ENCODE measurements at places on chromosomes 6 and 20.

- no peak for DNase-seq
These were observed 15.8 kb upstream of the FOXC1 start for GRCh38 chr6:1593958-1594314.

- no peak for DNase-seq
These were observed 5.9 kb downstream of the ESF1 start for GRCh38 chr20:13778827-13779226.

GRCh38 chr6:115612796-115613479 lies 447.8 kb downstream of the FRK start:
- no peak for DNase-seq

- DNase-seq = no peak
These were observed 116.3 kb upstream of the CHD6 start for GRCh38 chr20:41734506-41734945.

DNA sequence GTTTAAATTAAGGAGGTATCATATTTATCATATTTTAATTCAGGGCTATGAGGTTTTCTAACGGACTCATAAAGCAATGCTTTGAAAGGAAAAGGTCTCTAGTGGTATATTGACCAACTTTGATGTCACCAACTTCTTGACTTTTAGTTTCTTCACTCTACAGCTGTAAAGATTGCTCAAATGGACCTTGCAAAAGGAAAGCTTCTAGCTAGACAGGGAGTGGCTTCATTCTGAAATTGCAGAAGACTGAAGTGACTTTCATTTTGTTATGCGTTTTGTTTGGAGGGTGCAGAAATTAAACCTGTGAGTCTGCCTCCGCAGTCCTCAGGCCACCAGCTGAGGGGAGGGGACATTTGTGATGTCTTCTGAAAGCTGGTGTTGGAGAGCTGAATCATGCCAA lies 95.7 kb downstream of the SLC24A3 start:
- DNase-seq = no peak

DNA sequence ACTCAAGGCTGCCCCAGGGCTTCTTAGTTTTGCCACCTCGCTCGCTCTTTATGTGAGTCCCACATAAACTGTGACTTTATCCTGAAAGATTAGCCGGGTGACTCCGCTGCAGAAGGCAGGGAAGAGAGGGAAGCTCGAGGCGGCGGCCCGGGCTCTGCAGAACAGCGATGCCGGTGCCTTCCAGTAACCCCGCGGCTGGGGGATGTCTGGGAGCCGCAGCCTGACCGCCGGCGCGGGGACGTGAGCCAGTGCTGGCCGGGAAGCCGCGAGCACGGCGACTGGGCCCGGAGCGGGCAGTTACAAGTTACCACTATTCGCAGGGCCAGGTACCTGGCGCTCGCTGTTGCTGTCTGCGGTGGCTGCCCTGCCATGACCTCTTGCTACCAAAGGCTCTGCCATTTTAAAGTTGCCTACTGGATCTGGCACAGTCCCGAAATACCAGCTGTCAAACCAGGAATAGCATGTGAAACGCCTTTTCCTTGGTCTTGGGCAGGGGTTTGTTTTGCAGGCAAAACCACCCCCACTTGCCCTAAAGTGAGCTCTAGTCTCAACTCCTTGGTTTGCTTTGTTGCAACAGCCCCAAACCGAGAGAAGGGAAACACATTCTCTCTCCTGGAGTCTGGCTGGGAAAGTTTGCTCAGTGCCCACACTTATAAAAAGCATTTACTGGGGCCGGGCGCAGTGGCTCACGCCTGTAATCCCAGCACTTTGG lies 124.0 kb upstream of the SLC2A12 start:
- DNase-seq = no peak

GRCh38 chr20:12605751-12606150 lies 403.0 kb upstream of the SPTLC3 start:
- no peak for DNase-seq

DNA sequence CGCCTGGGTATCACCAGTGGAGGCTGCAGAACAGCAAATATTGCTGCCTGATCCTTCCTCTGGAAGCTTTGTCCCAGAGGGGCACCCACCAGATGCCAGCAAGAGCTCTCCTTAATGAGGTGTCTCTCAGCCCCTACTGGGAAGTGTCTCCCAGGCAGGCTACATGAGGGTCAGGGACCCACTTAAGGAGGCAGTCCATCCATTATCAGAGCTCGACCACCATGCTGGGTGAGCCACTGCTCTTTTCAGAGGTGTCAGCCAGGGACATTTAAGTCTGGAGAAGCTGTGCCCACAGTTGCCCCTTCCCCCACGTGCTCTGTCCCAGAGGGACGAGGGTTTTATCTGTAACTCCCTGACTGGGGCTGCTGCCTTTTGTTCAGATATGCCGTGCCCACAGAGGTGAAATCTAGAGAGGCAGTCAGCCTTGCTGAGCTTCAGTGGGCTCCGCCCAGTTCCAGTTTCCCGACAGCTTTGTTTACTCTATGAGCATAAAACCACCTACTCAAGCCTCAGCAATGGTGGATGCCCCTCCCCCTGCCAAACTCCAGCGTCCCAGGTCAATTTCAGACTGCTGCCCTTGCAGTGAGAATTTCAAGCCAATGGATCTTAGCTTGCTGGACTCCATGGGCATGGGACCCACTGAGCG lies 25.9 kb upstream of the AIG1 start:
- no peak for DNase-seq

GRCh38 chr6:119517428-119517827 lies 167.9 kb upstream of the MAN1A1 start:
- DNase-seq = no peak

GRCh38 chr20:22060610-22061009 lies 355.1 kb downstream of the PAX1 start:
- no peak for DNase-seq

- no peak for DNase-seq
These were observed 5.5 kb upstream of the HDDC2 start for GRCh38 chr6:125307150-125307838.

DNA sequence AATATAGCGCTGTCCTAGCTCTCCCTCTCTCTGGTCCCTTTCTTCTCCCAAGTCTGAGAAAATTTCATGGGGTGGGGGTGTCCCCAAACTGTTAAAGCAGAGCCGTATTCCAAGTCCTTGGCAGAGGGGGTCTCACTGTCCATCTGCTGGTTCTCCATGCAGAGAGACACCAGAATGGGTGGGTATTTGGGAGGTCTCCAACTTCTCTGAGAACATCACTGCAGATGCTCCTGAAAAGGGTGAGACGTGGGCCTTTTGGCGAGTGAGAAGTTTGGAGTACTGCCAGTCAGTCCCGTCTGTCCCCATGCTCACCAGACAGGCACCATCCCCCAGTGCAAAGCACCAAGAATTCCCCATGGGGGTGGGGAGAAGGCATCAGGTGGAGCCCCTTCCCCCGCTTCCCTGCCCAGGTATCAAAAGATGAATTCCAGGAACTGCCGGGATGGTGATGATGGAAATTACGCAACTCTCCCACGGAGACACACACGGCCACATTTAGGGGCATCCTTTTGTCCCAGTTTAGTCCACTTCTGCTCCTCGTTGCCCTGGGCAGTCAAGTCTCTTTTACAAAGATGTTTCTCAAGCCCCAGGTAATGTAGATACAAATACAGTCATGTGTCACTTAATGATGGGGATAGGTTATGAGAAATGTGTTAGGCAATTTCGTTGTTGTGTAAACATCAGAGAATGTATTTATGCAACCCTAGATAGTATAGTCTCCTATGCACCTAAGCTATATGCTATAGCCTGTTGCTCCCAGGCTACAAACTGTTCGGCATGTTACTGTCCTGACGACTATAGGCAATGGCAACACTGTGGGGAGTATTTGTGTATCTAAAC lies 73.4 kb upstream of the SRSF6 start:
- DNase-seq = no peak

DNA sequence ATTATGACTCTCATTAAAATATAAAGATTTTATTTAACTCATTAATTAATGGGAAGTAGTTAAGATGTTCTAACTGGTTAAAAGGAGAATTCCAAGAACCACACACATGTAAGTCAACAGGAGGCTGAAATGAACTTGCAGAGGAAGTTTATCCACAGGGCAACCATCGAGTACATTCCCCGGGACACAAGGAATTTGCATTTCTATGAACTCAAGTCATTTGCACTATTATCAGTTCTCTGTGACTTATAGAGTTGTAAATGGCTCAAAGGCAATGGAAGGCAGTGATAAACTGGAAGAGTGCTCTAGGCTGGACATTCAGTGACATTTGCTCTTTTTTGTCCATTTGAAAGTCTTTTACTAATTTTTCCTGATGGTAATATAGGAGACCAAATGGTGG lies 97.4 kb downstream of the SNX5 start:
- no peak for DNase-seq

- no peak for DNase-seq
These were observed 218.2 kb downstream of the ZDHHC14 start for GRCh38 chr6:157599191-157599590.

DNA sequence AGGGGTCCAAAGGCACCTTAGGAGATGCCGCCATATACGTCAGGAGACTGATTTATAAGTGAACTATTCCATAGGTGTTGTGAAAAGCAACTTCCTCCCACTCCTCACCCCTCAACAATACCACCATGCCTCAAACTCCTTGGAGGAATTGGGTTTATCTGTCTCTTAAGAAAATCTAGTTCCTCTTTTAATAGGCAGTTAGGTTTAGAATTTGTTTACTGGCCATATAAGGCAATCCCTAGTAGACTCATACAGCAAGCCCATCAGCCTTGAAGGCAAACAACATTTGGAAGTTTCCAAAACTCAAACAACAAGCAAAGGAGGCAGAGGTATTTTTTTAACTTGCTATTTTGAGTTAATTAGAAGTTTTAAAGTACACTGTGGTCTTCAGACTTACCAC lies 66.1 kb downstream of the PRND start:
- DNase-seq = no peak

DNA sequence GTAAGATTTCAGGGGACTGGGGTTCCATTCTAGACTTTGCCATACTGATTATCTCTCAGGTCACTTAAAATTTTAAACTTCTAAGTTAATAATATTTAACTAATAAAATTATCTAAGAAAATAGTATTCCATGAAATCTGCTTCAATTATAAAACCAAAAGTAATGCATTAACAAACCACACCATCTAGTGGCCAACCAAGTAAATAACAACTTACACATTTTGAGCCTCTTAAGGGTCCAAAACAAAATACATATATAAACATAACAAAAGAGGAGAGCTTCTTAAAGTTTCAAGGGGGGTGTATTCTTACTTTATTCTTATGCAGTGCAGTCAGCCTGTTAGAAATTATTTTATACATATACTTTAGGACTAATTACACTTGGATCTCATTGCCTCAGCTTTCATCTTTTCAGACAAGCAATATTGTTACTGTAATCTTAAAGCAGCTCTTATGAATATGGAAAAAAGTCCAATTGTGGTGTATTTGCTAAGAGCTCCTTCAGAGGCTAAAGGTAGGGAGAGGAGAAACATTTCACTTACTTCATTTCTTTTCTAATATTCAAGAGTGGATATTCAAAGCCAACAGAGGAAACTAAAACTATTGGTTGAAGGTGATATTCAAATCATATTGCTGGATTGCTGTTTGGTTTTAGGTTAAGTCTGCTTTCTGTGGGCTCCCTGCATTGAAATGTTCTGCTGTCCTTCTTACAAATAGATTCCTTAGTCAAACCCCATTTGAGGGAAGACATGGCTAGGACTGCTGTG lies 199.7 kb upstream of the SIM1 start:
- no peak for DNase-seq

DNA sequence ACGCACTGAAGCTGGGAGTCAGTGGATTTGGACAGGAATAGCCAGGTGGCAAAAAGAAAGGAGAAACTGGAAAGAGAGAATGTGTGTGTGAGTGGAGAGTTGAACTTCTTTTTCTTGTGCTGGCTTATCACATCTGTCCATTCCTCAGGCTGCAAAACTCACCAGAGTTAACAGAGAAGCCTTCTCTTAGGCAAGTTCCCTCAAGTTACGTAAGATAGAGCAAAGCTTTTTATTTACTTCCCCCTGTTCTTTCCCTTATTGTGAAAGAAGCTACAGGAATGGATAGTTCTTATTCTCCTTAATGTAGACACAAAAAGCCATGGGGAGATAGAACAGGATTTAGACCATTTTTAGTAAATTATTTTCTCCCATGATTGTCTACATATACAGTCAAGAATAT lies 188.6 kb downstream of the BMP2 start:
- no peak for DNase-seq

DNA sequence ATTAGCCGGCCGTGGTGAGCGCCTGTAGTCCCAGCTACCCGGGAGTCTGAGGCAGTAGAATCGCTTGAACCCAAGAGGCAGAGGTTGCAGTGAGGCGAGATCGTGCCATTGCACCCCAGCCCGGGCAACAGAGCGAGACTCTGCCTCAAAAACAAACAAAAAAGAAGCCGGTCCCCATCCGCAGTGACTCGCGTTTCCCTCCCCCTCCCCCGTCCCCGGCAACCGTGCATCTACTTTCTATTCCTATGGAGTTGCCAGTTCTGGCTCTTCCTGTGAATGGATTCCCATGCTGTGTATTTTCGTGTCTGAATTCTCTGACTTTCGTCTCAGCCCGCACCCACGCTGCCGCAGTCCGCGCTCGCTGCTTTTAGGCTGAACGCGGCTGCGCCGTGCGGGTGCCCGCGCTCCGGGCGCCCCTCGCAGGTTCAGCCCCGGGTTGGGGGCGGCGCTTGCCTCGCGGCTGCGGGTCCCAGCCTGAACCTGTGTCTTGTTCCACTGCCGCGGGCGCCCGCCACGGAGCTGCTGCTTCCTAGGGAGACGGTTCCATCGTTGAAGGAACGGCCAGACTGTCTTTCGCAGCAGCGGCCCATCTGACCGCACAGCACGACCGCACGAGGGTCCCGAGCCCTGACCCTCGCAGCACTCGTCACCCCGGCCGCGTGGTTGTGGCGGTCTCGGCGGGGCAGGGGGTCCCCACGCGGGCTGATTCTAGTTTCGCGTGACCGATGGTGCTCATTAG lies 1.1 kb upstream of the MRGBP start:
- peak; percentile 38 for DNase-seq

DNA sequence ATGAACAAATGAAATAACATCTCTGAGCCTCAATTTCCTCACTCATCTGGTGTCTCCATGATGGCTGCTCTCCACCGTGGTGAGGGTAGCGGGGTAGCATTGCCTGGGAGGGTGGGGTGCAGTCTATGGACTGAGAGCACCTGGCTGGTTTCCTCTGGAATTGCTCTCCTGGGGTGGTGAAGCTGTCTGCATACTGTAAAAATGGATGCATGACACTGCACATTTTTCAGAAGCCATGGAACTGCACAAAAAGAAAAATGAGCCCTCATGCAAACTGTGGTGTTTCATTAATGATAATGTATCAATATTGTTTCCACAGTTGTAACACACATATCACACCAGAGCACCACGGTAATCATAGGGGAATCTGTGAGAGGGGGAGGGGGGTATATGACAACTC lies 12.1 kb upstream of the ITPR3 start:
- no peak for DNase-seq

GRCh38 chr6:46299253-46299652 lies 128.5 kb upstream of the ENPP5 start:
- no peak for DNase-seq
